ENCODE measurements at places on chromosomes 7 and 10.

DNA sequence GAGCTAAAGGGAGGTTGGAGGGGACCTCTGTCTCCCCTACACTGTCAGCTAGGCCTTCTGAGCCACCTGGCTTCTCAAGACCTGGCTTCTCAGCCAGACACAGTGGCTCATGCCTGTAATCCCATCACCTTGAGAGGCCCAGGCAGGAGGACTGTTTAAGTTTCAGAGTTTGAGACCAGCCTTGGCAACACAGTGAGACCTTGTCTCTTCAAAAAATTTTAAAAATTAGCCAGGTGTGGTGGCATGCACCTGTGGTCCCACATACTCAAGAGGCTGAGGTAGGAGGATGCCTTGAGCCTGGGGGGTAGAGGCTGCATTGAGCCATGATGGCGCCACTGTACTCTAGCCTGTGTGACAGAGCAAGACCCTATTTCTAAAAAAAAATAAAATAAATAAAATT, 33.1 kb downstream of the PIP4K2A start:
- DNase-seq, result no peak

DNA sequence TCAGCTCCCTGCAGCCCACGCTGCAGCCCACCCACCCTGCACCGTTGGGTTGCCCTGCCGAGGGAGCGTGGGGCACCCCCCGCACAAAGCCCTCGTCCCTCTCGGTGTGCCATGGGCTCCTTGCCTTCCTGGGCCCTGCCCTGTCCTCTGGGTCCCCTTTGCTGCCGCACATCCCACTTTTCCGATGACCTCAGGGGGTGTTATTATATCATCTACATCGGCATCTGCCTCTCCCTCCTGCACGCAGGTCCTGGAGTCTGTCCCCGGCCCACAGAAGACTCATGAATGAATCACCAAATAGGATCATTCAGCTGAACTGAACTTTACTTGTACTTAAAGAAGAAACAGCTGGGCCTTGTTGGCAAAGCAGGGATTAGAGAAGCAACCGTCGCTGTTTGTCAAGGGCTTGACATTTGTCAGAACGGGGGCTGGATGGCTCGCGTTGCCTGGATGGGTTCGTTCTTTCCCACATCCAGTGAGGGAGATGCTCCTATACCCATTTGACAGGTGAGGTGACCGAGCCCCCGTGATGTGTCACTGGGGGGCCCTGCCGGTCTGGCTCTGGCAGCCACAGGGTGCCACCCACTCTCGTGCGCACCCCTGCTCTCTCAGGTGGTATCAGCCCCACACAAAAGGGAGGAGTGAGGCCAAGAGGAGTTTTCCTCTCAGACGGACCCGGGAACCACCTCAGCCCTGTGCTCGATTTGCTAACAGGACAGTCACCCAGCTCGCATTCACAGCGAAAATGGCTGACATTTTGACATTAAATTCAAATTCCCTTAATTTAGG, 58.6 kb upstream of the EBF3 start:
- DNase-seq, result no peak

DNA sequence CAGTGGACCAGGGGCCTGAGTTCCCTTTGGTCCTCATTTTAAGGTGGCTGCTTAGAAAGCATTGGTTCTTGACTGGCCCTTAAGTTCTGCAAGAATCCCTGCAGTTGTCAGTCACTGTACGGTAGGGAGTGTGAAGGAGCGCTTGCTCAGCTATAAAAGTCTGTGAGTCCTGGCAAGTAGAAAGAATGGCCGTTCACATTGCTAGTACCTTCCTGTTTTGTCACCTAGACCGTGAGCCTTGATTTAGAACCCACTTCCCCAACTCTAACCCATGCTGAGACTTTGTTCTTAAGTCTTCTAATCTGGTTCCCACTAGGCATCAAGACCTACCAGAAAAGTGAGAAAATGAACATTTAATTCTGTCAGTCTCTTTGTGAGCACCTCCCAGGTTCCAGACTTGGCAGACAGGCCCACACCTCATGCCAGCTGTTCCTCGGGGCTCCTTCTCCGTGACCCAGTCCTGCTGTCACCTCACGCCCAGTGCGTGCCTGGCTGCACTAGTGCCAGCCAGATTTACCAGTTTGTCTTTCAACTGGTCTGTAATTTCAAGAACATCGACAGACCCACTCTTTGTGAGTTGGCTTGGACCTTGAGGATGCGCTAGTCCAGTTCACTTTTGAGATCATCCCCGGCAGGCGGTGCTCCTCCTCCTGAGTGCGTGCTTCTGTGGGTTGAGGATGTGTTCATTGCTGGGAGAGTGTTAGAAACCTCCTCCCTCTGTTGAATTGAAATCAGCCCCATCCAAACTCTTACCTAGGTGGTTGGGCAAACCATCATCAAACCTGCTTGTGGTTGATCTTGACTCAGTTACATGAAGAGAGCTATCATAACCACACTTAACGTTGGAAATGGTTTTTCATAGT, 78.5 kb downstream of the SHH start:
- DNase-seq, result no peak

- no peak for DNase-seq
These were observed 6.9 kb upstream of the ZNF503 start for GRCh38 chr10:75408509-75408875.

DNA sequence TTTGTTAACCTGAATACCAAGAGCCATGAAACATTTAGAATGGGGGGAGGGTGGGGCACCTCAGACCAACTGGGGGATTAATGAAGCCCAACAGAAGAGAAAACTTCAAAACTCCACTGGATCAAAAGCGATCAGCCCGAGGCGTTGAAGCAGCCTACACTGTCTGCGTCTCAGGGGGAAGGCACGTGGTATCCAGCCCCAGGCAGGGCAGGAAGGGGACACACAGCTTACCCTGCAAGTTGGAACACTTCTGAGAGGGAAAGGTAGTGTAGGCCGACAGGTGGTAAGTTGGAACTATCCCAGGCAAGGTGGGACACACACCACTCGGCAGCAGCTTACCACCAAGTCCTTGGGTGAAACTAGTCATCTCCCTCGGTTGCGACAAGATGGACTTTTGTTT, 102.9 kb downstream of the TAX1BP1 start:
- no peak for DNase-seq

- DNase-seq, result no peak
These were observed 13.4 kb downstream of the FAM53B start for GRCh38 chr10:124730790-124731189.

- DNase-seq, result no peak
These were observed 9.6 kb downstream of the ZKSCAN5 start for GRCh38 chr7:99514050-99514449.

DNA sequence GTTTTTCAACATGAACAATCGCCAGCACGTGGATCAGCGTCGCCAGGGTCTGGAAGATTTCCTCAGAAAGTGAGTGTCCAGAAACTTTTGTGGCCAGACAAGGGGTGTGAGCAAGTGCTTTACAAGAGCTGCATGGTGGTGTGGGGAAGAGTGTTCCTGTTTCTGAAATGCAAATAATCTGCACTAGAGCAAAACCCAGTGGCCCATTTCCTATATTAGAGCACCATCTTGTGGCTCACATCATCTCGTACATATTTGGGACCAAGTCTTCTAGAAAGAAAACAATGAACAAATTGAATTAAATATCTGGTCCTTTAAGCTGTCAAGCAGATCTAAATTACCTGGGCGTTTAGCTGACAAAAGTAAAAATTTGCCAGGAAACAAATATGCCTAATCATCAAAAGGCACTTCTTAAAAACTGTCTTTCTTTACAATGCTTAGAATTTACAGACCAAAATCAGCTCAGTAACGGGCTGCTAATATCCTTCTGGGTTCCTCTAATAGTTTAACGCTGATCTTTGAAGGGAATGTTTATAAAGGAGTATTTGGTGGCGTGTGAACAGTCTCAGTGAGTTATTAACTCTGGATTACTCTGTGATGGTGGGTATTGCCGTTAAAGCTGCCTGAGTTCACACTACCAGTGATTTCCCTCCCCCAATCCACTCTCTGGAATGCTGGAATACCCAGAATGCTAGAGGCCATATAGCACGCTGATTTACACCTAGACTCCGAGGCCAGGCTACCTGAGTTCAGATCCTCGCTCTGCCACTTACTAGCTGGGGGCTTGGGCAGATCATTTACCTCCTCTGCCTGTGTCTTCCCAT, 73.6 kb downstream of the SNX10 start:
- DNase-seq, result no peak

GRCh38 chr10:127117125-127117524, 79.3 kb downstream of the INSYN2A start:
- DNase-seq, result no peak

DNA sequence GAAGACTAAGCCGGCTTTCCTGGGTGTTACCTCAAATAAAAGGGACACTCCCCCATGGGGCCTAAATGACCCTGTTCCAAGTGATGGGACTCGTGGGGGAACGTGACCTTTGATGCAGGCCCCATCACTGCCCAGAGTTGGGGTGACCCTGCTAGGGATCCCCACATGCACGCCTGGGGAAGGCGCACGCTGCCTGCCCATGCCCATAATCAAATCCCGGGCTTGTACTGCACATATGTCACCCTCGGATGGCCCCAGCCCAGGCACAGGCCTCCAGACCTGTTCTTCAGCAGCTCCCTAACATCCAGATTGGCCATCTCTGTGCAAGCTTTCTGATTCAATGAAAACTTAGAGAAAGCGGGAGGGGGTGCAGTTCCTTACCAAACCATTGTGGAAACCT, 14.7 kb downstream of the EBF3 start:
- DNase-seq, result no peak

- no peak for DNase-seq
These were observed 12.2 kb upstream of the JMJD1C start for GRCh38 chr10:63477927-63478326.

- DNase-seq, result no peak
These were observed 693.1 kb downstream of the PARD3 start for GRCh38 chr10:34121781-34122622.

GRCh38 chr10:101162677-101163076, 31.6 kb downstream of the TLX1 start:
- no peak for DNase-seq

DNA sequence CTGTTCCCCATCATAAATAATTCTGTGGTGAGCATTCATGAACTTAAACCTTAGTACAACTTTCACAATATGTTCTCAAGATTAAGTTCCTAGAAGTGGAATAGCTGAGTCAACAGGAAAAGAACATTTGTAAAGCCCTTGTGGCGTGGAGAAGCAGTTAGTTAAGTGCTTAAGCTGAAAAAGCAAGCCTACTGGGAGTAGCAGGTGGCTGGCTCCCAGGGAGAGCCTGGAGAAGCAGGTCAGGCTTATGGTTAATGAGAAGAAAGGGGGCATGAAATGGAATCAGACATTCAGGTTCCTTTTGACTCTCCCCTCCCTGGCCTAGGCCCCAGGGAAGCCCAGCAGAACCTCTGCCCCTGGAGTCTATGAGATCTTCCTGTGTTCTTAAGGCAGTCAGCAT, 35.3 kb downstream of the VSTM4 start:
- no peak for DNase-seq

DNA sequence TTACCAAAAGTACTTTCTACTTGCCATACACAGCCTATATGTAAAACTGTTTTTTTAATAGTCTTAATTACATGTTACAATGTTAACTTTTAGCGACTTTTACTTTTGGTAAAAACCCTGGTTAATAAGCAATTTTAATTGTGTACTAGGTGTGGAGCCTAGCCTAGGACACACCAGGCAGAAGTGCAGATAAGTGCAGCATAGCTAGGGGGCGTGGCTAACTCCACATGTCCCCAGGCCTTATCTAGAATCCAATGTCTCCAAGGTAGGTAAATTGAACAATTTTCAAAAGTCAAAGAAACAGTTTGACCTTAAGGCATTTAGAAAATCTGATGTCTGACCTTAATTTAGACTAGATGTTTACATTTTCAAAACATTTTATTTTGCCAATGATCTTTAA, 858.7 kb downstream of the CCSER2 start:
- DNase-seq, result no peak
